ENCODE measurements at places on chromosomes 6 and 20.

DNA sequence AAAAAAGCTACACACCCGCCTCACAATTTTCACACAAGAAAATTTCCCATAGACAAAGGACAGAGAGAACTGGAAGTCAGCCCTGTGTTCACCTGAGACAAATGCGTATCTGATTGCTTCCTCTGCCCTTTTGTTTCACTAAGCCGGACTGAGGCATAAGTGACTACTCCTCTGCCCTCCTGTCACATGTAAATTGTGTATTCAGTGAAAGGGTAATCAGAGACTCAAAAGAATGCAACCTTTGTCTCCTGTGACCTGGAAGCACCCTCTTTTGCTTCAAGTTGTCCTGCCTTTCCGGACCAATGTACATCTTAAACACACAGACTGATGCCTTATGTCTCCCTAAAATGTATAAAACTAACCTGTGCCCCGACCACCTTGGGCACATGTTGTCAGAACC lies 483.8 kb upstream of the EYS start:
- no peak for DNase-seq

GRCh38 chr6:31268836-31269235 lies 3.1 kb downstream of the HLA-C start:
- no peak for DNase-seq

DNA sequence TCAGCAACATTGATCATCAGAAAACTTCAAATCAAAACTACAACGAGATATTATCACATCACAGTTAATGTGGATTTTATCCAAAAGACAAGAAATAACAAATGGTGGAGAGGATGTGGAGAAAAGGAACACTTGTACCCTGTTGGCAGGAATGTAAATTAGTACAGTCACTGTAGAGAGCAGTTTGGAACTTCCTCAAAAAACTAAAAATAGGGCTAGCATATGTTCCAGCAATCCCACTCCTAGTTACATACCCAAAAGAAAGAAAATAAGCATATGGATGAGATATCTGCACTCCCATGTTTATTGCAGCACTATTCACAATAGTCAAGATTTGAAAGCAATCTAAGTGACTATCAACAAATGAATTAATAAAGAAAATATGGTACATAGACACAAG lies 887.7 kb upstream of the MAN1A1 start:
- no peak for DNase-seq

DNA sequence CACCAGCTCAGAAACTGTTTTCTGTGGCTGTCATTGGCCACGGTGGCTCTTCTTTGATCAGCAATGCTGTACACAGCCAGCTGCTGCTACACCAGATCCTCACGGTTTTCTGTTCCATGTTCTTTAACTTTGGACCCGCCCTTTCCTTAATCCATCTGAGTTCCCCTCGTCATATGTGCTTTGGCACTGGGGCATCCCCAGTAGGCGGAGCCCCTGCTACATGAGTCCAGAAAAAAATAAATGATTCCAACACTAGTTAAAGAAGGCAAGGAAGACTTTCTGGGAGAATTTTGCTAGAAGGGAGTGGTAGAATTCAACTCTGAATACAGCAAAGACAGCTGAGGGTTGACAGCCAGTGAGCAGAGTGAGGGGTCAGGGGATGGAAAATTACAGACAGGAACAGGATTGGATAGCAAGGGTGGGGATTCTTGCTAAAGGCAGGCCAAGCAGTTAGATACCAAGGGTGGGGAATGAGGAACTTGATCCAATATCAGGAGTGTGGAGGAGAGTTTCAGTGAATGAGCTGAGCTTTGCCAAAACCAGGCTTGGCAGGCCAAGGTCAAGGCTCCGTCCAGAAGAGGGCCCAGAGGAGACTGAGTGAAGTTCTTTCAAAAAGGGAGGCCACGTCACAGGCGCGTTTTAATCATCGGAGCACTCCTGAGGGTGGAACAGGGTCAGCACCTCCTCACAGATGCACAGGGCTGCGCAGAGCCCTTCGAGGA lies 391.8 kb downstream of the CDH4 start:
- DNase-seq = no peak

DNA sequence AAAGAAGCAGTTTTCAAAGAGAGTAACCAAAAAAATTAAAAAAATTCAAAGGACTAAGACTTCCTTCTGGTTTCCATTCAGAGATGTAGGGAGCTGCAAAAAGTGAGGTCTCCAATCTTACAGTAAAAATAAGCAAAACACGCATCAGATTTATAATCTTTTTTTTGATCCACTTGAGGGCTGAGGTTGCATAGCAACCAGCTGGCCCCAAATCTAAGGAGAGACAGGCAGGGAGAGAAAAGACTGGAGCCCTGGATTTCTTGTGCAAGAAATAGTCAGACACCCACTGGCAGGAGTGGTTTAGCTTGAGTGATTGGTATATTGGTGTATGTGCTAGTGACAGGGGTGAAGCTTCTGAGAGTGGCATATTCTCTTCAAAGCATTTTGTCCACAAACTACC lies 135.9 kb upstream of the FUT9 start:
- DNase-seq = no peak

DNA sequence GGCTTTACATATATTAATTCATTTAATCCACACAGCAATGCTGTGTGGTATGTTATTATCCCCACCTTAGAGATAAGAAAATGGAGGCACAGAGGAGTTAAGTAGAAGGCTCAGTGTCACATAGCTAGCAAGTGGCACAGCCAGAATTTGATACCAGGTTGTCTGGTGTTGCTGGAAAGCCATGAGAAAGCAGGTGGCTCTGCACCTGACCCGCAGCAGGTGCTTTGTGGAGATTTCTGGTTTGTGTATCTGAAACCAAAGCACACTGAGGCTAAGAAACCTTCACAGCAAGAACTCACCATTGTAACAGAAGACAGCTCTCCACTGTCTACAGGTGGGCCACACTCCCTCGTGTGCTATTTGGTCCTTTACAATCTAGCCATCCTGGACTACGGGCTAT lies 7.5 kb downstream of the ELMO2 start:
- DNase-seq = no peak

- no peak for DNase-seq
Measured at GRCh38 chr20:9112541-9113515, 43.9 kb downstream of the PLCB4 start.

DNA sequence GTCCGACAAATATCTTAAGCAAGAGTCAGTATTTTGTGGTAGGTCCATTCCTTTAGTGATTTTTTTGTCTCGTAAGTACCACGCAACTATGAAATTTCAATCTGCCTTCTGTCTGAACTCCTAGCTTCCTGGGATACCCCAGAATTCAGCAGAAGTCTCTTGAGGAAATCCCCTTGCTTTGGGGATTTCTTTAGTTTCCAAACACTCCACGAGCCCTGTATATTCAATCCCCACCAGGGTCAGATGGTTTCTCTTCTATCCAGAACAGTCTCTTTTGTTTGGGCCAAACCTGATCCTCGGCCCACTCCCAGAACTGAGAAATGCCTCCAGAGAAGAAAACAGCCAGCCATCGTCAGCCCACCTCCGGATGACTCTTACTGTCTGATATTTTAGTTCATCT lies 113.0 kb downstream of the CHD6 start:
- no peak for DNase-seq

GRCh38 chr6:27840572-27840971 lies 71.6 kb downstream of the OR2B2 start:
- DNase-seq = no peak

GRCh38 chr6:170076466-170077165 lies 214.3 kb downstream of the DLL1 start:
- no peak for DNase-seq

- DNase-seq = no peak
Measured at GRCh38 chr20:1299522-1299921, 29.4 kb downstream of the SDCBP2 start.

DNA sequence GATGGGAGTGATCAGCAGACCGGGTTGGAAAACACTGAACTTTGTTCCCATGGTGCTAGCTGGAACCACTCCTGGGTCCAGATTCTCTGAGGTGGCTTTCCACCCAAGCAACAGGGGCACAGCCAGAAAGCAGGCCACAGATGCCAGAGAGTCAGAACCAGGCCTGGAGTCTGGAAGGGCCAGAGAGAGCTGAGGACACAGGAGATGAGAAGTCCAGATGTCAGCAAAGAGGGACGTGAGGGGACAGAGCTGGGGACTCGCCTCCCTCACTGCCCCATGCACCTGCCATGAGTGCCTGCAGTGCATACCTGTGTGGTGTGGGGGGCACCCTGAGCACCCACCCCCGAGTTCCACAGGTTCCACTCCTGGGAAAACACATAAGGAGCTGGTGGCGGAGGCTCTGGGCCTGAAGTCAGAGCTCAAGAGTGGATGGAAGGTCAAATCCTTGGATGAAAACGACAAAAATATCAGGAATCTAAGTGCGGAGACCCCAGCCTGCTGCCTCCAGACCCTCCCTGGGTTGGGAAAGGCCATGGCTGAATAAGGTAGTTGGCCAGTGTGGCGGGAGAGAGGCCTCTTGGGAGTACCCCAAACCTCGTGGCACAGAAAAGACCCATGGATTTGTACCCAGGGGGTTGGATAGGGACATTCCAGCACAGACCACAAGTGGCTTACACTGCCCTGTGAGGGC lies 224.2 kb downstream of the SYNDIG1 start:
- no peak for DNase-seq

DNA sequence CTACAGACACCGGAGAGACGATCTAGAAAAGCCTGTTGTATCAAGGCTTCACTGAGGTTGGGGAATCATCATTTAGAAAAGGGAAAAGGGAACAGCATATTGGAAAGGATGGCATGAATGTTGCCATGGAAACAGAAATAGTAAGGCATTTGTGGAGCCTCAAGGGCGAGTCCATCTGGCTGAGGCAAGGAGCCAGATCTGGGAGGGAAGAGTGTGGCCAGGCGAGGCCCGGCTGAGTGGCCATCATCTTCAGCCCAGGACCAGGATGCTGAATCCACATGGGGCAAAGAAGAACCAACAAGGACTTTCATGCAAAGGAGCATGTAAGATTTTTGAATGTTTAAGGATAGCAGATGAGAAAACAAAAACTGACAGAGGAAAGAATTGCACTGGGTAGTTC lies 85.8 kb downstream of the MAP3K5 start:
- DNase-seq = no peak

- DNase-seq = no peak
Measured at GRCh38 chr6:131136021-131136786, 937 bp downstream of the AKAP7 start.

DNA sequence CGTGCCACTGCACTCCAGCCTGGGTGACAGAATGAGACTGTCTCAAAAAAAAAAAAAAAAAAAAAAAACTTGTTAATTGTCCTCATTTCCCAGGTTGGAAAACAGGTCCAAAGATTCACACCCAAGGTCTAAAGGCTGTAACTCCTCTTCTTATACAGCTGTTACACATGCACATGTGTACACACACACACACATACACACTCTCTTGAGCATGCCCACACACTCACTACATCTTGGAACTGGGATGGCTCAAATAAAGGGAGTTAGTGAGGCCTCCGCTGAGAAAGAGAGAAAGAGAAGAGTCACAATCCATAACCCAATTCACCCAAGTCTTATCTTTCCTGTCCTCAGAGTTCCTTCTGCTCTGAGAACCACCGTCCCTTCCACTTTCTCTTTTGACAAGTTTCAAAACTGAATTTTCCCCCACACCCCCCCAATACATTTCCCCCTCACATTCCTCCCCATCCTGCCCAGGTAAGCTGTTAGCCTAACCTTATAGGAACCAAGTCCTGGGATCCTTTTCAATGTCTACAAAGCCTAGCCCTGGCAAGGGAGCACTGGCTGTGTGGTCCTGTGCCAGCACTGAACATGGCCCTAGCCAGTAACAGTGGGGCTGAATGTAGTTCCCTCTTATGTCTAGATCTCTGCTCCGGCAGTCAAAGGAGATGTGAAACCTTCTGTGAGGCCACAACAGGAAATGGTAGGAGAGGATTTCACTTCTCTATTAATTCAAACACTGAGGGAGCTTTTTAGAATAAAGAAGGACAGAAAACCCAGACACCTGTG lies 3.2 kb upstream of the HLA-DMB start:
- DNase-seq = no peak

- DNase-seq = no peak
Measured at GRCh38 chr6:53439556-53439955, 90.8 kb upstream of the ELOVL5 start.

DNA sequence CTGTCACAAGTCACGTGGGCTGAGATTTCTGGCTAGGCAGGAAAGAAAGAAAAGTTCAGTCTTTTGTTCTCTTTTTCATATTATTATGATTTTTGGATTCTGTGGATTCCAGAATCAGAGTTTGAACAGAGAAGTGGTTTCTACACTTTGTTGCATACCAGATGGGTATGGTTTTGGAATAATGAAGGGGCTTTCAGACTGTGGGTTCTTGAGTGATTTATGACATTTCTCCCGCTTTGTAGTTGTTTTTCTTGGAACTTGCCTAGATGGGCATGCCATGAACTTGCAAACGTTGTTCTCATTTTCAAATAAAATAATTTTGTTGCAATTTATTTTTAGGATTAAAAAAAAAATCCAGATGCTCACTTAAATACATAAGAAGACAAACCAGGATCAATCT lies 34.4 kb downstream of the CBFA2T2 start:
- no peak for DNase-seq

GRCh38 chr6:110864824-110865223 lies 9.8 kb upstream of the AMD1 start:
- DNase-seq = no peak

DNA sequence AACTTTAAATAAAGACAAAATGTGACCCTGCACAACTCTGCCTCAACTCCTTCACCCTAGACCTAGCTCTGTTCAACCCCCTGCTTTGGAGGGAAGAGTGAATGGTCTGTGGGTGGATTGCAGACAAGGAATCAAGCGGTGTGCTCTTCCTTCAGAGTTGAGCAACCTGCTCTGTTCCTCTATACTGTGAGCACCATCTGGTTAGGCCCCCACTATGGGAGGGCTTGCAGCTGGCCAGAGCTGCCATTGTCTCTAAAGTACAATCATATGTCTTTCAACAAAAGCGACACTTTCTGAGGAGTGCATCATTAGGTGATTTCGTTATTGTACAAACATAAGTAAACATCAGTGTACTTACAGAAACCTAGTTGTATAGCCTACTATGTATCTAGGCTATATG lies 406.1 kb upstream of the MARCKS start:
- DNase-seq = no peak

- no peak for DNase-seq
Measured at GRCh38 chr6:163782436-163783003, 368.0 kb downstream of the QKI start.

- DNase-seq = no peak
Measured at GRCh38 chr6:163207431-163208383, 206.8 kb upstream of the QKI start.

DNA sequence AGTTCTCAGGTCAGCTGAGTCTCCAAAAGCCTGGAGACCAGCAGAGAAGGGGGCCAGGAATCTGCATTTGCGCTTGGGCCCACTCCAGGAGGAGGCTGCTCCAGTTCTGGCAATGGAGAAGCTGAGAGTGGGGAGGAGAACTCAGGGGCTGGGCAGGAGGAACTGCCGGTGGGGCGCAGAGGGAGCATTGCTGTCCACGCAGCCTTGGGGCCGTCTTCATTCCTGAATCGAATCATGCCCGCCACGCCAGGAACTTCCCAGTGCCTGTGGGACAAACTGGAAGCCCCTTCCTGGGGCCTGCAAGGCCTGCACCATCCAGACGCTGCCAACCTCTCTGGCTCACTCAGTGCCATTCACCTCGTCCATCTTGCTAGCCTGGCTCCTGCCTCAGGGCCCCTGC lies 16.9 kb downstream of the RAB44 start:
- no peak for DNase-seq
